ENCODE measurements at places on chromosomes 6 and 20. TPM values are rescaled to one million over a fixed set of nuclear protein-coding genes. Genes with fewer than 3 reads are reported as not detected.

Gene C20orf141
- total RNA-seq: not detected

Gene TSBP1
- total RNA-seq: not detected

Gene PSORS1C1
- 9.2 TPM for total RNA-seq

DNA sequence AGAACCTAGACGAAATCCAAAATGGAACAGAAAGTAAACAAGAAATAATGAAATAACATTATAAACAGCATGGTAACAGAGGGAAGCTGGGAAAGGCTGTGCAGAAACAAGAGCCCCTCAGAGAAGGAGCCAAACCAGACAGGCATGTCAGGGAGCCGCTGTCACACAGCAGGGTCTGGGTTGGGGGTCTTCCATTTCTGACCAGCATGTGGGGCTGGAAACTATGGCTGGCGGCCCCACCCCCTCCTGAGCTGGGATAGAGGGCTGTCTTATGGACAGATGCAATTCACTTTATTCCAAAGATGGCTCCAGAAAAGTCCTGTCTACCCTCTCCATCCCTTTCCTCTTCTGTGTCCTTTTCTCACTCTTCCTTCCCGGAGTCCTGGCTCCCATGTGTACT, 27.3 kb downstream of the C6orf89 start:
- H3K36me3 ChIP-seq: no peaks in the 10 kb centered on the region
- H3K4me1 ChIP-seq: peaks cover 8% of the 10 kb centered on the region
- H3K4me3 ChIP-seq: no peak overlapping the region

- H3K4me3 ChIP-seq: no peak overlapping the region
- peaks cover 6% of the 10 kb centered on the region for H3K4me1 ChIP-seq
- H3K27ac ChIP-seq: no peak overlapping the region
- no peaks in the 10 kb centered on the region for H3K27me3 ChIP-seq
- no peaks in the 10 kb centered on the region for H3K36me3 ChIP-seq
These were observed 155.9 kb downstream of the RNF144B start for GRCh38 chr6:18543051-18543450.

DNA sequence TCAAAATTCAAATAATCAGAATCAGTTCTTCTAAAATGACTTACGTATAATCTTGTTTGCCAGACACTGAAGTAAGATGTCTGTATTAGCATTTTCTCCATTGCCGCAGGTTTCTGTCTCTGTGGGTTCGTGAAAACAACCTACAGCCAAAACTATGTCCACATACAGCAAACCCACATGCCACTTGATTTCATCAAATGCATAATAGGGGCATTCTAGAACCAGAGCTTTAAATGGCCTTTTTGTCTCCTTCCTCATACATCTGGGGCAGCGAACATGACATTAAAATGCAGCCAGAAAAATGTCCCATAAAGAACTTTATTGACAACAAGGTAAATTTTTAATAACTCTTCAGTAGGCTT, 90.2 kb upstream of the QKI start:
- H3K27ac ChIP-seq: no peak overlapping the region
- H3K27me3 ChIP-seq: no peaks in the 10 kb centered on the region
- no peaks in the 10 kb centered on the region for H3K36me3 ChIP-seq

- no peak overlapping the region for H3K27ac ChIP-seq
- no peak overlapping the region for H3K4me3 ChIP-seq
- H3K36me3 ChIP-seq: no peaks in the 10 kb centered on the region
These were observed 7.4 kb upstream of the SLC52A3 start for GRCh38 chr20:775679-776135.
